GF-D8 (cell line): ENCODE measurements at places on chromosomes 2 and 18.

- no peak for DNase-seq
Observed at GRCh38 chr2:219094171-219094570, 33.5 kb upstream of the IHH start.

DNA sequence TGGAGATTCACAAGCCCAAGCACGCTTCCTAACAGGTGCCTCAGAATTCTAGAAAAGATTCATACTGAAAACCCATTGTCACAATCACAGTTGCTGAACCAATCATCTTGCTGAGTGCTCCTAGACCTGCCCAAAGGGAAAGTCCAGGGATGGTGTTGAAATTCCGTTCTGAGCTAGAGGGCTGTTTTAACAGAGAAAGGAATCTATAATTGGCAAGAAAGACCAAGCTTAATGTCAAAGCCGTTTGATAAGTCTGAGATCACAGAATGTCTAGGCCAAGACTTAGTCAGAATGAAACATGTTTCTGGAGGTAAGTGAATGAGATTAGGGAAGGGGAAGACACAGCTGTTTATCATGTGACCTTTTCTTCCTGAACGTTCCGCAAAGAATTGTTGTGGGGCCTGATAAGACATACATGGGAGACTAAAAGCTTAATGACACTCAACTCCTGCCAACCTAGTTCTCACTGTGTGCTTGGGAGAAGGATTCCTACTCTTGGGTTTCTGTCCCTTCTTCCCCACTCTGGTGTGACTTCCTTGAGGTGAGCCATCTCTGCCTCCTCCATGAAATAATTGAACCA is 27.5 kb downstream of the PMAIP1 start:
- no peak for DNase-seq

DNA sequence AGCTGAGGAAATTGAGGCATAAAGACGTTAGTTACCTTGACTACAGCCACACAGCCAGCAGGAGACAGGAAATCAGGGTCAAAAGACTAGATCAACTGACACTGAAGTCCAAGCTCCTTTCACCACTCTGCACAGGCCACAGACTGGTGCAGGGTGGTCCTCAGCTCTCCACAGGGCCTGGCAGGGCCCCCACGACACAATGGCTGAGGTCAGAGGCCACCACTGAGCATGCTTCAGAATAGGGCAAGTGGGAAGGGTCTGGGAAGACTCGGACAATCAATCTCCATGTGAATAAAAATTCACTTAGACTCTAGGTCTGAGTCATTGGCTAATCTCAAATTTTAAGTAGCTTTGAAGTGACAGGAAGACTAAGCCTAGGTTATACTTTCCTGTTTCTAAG is 201.7 kb downstream of the ALK start:
- DNase-seq = no peak

GRCh38 chr2:75790814-75791467 is 80.2 kb upstream of the GCFC2 start:
- no peak for DNase-seq
